ENCODE measurements at places on chromosomes 6 and 20.

GRCh38 chr6:110537208-110538123 lies 61.1 kb upstream of the SLC22A16 start:
- DNase-seq: no peak

DNA sequence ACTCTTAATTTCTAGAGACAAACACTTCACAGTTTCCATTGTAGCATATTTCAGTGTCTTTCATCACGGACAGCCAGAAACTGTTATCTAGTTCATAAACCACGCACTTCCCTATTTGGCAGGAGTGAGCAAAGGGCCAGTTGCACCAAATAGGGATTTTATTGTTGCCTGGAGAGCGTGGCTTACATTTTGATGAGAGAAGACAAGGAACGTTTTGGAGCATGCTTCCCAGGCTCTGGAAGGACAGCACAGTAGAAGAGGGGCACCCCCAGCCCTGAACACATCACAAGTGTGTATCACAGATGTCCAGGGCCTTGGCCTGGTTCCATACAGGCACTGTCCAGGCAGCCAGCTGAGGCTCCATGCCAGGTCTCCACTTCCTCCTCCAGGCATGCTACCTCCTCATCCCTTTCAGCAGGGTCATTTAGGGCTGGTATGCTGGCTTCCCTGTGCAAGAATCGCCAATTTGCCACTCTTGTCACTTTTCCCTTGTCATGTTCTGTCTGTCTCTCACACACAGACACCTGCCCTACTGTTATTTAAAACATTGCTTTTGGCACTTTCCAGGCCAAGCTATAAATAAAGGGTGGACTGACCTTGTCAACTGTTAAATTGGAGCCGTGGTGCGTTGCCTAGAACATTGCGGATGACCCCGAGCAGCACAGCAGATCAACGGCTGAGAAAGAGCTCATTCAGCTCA lies 235.0 kb upstream of the GMDS start:
- DNase-seq: no peak

DNA sequence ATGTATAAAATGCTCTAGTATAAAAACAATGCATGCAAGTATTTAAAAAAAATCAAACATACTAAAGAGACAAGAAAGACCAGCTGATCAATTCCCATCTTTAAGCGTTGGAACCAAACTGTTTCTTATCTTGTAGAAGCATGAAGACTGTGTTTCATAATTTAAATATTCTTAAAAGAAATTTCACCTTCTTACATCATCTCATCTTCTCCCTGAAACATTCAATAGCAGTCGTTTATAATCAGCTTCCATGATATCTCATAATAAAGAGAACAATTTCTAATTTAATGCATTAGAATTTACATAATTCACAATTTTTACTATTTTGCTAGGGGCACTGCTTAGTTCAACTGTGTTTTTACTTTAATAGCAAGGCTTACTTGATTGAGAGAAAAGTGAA lies 468.1 kb upstream of the MARCKS start:
- no peak for DNase-seq

DNA sequence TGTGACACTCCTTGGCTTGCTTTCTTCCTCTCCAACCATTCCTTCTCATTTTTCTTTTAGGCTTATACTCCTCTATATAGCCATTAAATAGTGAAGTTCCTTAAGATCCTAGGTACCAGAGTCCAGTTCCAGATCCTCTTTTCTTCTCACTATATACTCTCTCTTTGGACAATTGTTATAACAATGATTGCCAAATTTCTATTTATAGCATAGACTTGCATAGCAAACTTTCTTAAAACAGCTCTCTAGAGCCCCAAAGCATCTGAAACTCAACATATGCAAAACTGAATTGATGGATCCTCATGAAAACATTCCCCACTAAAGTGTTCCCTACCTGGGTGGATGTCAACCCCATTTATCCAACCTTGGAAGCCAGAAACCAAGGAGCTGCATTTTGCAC lies 13.4 kb downstream of the PHIP start:
- DNase-seq: no peak

DNA sequence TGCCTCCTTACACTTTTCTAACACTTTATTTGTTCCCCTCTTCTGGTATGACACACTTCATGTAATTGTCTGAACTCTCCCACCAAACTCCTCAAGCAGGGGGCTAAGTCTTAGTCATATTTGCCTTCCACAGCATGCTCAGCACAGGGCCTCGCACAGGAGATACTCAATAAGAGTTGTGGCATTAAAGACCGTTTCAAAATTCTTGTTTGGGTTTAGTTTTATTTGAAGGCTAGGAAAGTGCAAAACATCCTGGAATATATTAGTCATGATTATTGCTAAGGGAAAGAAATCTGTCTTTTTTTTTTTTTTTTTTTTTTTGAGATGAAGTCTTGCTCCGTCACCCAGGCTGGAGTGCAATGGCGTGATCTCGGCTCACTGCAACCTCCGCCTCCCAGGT lies 137.6 kb upstream of the ECI2 start:
- no peak for DNase-seq

- DNase-seq: no peak
These were observed 64.4 kb upstream of the COL21A1 start for GRCh38 chr6:56311533-56312448.

- DNase-seq: no peak
These were observed 12.2 kb upstream of the MOXD1 start for GRCh38 chr6:132413499-132413802.

- DNase-seq: no peak
These were observed 929.6 kb downstream of the C6orf118 start for GRCh38 chr6:164379795-164380194.

GRCh38 chr20:5843054-5843592 lies 92.9 kb downstream of the SHLD1 start:
- DNase-seq: no peak

GRCh38 chr20:63009988-63010769 lies 3.4 kb upstream of the BHLHE23 start:
- no peak for DNase-seq
